ENCODE measurements at places on chromosomes 1 and 21.

DNA sequence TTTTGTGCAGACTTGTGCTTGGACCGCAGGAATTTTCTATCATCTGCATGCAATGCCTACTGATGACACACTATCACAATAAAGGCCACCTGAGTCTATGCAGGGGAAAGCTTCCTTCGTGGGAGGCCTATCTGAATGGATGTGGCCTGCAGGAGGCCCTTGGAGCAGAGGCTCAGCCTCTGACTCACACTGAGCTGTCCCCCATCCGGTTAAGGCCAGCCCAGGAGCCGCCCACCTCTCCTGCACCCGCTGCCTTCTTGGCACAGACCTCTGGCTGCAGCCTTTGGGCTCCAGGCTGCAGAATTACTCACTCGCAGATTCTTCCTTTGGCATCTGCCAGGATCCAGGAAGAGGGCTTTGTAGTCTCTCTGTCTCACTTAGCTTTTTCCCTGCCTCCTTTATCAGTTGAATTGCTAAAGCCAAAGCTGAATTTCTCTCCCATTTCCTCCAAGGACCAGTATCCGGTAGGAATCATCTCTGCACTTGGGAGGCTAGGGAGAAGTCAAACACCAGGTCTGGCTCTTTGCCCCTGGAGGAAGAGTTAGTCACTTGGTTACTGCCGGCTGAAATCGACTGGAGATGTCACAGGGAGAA, 65.1 kb upstream of the JUN start:
- peak; percentile 93 for DNase-seq

DNA sequence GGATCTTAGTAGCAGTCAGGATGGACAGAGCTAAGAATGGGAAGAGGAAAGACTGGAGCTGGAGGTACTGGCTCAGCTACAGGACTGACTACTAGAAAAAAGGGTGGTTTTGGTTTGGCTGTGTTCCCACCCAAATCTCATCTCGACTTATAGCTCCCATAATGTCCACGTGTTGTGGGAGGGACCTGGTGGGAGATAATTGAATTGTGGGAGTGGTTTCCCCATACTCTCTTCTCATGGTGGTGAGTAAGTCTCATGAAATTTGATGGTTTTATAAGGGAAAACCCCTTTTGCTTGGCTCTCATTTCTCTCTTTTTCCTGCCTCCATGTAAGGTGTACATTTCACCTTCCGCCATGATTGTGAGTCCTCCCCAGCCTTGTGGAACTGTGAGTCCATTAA, 466.5 kb upstream of the DEPDC1 start:
- no peak for DNase-seq

- no peak for DNase-seq
Observed at GRCh38 chr1:199313444-199313843, 674.6 kb downstream of the PTPRC start.

- no peak for DNase-seq
Observed at GRCh38 chr1:3029991-3030662, 8.9 kb downstream of the ACTRT2 start.

DNA sequence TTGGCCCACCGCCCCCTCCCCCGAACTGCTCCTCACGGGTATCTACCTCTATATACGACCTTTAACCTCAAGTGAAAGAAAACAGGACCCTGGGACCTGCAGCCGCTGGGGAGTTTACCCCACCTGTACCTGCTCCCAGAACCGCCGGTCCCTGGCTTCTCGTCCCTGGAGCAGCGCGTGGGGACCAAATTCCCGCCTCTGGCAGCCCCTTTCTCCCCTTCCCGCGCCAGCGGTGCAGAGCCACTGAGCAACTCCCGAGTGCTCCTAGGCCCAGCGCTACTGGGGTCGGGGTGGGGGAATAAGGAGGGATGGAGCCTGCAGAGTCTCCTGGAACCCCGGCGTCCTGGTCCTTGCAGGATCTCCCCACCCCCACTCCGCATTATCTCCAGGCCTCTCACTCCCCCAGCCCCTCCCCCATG, 1.6 kb downstream of the SYT6 start:
- DNase-seq = no peak

DNA sequence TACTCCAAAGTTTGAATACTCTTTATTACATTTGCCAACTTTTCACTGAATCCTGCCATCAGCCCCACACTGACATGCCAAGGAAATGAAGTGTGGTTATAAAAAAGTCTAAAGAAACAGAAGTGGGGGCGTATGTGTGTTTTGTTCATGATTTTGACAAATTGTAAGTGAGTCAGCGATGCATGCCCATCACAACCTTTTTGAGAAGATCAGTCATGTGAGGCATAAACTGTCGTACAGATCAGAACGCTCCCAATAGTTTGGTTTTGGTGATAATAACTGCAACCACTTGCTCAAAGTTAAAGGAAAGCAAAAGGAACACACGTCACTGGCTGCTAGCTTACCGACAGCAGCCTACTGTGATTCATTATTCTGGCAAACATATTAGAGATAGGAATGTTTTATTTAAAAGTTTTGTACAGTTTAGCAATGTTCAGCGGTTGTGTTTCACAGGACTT, 95.6 kb downstream of the RGS2 start:
- peak; percentile 42 for DNase-seq

DNA sequence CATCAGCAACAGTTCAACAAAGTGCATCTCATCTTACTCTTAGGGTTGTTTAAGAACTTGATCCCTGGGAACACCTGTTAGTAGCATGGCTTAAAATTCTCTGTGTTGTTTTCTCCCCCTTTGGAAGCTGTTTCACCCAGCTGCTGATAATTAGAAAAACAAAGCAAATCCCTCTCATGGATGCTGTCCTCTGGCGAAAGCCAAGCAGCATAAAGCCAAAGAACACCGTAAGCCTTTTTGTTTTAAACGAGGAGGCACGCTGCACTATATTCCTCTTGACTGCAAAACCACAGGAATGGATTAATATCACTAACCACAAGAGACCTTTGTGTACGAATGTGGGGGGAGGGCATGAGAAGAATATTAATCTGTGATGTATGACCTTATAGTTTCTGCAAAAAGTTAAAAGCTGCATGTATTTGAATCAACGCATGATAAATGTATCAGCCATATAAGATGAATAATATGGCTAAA, 923.2 kb downstream of the LTN1 start:
- no peak for DNase-seq

GRCh38 chr21:44822484-44823178, 4.8 kb upstream of the SUMO3 start:
- no peak for DNase-seq

DNA sequence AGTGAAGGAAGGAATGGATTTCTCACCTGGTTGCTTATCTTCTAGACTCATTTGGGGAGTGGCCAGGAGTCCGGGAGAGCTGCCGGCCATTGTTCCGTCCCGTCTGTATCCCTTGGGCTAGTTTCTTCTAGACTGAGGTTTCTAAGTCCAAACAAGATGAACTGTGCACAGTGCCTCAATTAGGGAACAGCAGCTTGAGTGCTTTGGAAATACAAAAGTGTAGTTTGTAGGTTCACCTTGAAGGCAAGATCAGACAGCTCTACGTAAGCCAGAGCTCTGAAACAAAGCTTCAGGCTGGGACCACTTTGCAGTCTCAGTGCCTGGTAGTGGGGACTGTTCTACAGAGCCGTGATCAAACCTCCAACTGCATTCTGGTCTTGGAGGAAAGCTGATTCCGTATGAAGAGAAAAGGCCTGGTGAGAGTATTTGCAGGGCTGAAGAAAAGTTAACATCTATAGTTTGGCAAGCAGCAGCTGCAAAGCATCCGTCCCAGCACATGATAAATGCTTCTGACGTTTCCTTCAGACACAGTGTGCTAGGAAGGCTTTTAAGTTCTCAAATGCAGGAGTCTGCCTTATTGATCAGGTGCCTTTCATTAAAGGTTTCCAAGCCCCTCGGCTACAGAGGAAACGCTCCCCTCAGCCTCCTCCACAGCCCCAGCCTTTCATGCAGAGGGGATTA, 432.8 kb downstream of the KIF26B start:
- no peak for DNase-seq

DNA sequence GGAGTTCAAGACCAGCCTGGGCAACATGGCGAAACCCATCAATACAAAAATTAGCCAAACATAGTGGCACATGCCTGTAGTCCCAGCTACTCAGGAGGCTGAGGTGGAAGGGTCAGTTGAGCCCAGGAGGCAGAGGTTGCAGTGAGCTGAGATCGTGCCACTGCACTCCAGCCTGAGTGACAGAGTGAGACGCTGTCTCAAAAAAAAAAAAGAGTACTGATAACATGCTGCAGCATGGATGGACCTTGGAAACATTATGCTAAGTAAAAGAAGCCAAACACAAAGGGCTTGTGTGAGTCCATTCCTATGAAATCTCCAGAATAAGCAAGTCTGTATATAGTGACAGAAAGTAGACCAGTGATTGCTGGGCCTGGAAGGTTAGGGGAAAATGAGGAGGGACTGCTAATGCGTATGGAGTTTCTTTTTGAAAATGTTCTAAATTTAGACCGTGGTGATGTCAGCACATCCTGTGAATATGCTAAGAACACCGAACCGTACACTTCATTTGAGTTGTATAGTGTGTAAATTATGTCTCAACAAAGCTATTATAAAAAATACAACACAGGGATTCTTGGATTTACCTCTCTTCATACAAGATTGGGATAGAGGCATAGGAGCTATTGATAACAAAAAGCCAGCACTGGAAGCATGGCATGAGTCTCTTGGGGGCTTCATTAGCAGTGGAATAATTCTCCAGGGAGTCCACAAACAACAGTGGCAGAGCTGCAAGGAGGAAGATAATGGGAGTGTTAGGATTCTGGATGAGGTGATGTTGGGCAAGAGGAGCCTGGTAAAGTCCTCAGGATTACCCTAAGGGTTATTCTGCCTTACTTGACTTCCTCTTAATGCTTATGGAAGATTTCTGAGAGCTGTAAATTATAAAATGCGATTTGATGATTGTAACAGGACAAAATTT, 73.5 kb downstream of the TTC3 start:
- no peak for DNase-seq

- DNase-seq = no peak
Observed at GRCh38 chr1:188958461-188959115, 1519.1 kb downstream of the BRINP3 start.

Measured in AG09309 (cell line).